Fibroblast of skin of left biceps (primary cell): ENCODE measurements at places on chromosomes 13 and 19.
A peak's percentile ranks its signal among the peaks of the same experiment; 100 is the strongest.

- no peak for DNase-seq
Observed at GRCh38 chr13:40270726-40271125, 395.7 kb downstream of the FOXO1 start.

DNA sequence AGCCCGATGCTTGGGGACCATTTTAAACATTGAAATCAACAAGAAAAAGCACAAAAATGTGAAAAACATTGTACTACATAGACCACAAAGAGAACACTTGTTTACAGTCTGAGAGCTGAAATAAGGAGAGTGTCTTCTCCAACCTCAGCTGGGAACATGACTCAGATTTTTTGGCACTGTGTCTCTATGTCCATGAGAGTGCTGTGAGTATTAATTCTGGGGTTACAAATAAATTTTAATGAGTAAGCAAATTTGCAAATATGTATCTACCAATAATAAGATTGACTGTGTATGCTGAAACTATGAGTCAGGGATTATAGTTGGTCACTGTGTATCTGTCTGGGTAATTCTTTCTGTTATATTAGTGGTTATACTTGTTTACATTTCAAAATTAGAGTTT lies 174.0 kb downstream of the DCT start:
- DNase-seq, result peak; percentile 64

GRCh38 chr13:24064371-24064770 lies 96.1 kb upstream of the SPATA13 start:
- no peak for DNase-seq

DNA sequence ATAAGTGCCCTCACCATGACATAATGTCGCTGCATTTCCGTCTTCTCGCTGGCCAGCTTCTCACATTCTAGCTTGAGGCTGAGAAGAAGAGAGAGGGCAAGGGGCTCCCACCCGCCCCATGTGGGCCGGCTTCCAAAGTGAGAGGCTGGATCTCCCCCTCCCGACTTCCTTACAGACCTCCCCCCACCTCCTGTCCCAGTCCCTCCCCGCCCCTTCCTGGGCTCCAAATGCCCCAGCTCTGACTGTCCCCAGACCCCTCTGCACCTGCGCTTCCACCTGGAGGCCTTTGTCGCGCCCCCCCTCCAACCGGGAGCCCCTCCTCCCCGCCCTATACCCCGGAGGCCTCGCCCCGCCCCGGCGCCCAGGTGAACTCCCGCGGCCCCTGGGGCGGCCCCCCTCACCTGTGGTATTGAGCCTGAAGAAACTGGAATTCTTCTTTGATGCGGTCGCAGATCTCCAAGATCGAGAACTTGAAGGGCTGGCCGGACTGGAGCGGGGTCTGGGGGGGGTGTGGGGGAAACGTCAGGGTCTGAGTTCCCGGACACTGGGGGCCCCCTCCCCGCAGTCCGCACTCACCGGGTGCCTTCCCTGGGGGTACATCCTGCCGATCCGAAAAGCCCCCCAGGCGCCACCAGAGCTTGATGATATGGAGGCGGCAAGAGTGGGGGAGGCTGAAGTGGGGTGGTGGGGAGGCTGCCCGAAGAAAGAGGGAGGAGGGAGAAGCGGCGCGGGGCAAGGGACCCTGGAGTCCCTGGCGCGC lies 595 bp downstream of the TLE2 start:
- no peak for DNase-seq

DNA sequence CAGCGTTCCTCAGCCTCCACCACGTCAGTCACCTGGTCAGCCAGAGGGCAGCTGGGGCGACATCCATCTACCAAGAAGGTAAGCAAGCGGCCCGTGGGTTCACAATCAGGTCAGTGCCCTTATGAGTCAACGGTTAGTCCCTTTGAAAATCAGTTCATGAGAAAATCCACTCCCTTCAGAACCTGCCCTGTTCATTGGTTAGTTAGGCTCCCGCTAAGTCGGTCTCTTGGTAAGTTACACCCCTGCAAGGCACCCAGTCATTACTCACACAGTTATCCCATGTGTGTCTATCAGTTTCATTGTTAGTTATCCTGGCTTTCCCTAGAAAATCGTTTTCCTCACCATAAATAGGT lies 564 bp downstream of the SIGLECL1 start:
- no peak for DNase-seq

- no peak for DNase-seq
Observed at GRCh38 chr13:42859760-42860159, 78.4 kb downstream of the FAM216B start.

GRCh38 chr19:42132030-42132628 lies at the start of gene POU2F2:
POU2F2 (minus strand) TSS chr19:42132446; CDS start chr19:42132411, 35 bp downstream.
- no peak for DNase-seq

DNA sequence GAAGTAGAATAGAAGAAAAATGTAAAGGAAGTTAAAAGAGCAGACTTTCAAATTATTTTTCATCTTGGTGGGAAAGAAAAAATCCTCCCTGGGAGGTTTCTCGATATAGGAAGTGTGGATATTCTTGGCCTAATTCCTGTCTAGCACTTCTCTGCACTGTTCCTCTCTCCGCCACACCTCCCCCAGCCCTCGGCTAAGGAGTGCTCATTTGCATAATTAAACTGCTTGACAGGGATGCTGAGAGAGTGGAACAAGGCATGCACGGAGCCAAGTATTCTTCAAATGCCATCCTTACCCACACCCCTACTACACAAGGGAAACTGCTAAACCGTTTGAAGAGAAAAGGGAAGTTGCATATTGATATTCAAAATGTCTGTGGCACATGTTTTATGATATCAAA lies 511.0 kb upstream of the HTR2A start:
- DNase-seq, result no peak

- no peak for DNase-seq
Observed at GRCh38 chr19:38670921-38671398, 23.5 kb downstream of the ACTN4 start.

- DNase-seq, result no peak
Observed at GRCh38 chr19:53881482-53882390, at the start of gene PRKCG. PRKCG (plus strand) TSS chr19:53882197; CDS start chr19:53882495, 298 bp downstream.

GRCh38 chr13:31749929-31750328 lies 10.6 kb downstream of the RXFP2 start:
- DNase-seq, result peak; percentile 70

DNA sequence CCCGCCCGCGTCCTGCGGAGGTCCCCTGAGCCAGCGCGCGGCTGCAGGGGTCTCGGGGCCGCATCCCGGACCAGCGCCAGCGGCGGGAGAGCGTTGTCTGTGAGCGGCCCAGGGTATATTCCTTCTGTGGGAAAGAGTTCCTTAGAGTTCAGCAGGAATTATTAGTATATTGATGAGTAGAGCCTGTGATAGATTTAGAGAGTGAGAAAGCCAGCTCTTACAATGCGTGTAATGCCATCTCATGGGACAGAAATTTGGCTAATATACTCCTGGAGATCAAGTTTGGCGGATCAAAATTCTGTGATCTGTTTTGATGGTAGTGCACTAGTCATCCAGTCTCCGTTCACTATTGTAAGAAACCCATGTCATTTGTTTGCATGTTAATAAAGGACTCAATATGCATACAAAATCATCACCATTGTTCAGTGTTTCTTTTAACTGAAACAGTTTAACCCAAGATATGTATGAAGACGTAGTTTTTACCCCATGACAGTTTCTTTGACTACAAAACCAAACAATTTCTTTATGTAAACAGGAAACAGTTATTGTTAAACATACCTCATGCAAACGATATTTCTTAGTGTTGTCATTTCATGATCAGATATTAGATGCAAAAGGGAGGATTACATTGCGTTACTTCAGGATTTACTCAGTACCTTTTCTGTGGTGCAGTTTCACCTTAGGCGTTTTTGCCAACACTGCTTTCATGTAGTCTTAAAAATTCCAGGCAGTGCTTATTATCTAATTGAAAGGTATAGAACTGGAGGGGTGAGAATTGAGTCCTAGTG lies 9.9 kb downstream of the TNFRSF19 start:
- DNase-seq, result no peak

- DNase-seq, result no peak
Observed at GRCh38 chr13:25687471-25688225, 315.9 kb downstream of the ATP8A2 start.

GRCh38 chr13:102772042-102772425 lies 1.6 kb downstream of the TEX30 start:
- no peak for DNase-seq

- DNase-seq, result no peak
Observed at GRCh38 chr19:55830656-55831055, 1.1 kb downstream of the NLRP11 start.

GRCh38 chr19:5537870-5538269 lies 29.9 kb downstream of the TINCR start:
- DNase-seq, result no peak

- DNase-seq, result no peak
Observed at GRCh38 chr13:21733475-21734263, 62.8 kb downstream of the FGF9 start.

- no peak for DNase-seq
Observed at GRCh38 chr19:35265900-35266519, 2.8 kb upstream of the USF2 start.

- no peak for DNase-seq
Observed at GRCh38 chr19:33348301-33349010, 25.1 kb upstream of the CEBPG start.

GRCh38 chr13:109254274-109254673 lies 532.1 kb downstream of the IRS2 start:
- no peak for DNase-seq

- DNase-seq, result no peak
Observed at GRCh38 chr19:49952479-49952836, 8.5 kb downstream of the SIGLEC11 start.

- no peak for DNase-seq
Observed at GRCh38 chr19:18649371-18650020, 12.7 kb downstream of the KLHL26 start.

DNA sequence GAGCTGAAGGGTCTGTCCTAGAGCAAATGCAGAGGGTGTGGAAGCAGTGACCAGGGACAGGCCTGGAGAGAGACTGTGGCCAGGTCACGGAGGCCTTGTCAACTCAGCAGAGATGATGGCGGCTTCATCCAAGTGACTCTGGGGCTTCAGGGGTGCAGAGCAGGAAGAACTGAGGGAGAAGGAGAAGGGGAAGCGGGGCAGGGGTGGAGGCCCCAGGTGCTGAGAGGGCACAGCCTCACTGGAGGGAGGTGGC lies 299.1 kb downstream of the ZNF536 start:
- no peak for DNase-seq

- no peak for DNase-seq
Observed at GRCh38 chr13:28485551-28485950, 9.4 kb downstream of the FLT1 start.
